ENCODE measurements at places on chromosomes 16 and 17.

GRCh38 chr17:4440690-4441686 lies 7.2 kb downstream of the SPNS3 start:
- DNase-seq = no peak

GRCh38 chr17:64145375-64145750 lies 15.4 kb upstream of the ERN1 start:
- no peak for DNase-seq

DNA sequence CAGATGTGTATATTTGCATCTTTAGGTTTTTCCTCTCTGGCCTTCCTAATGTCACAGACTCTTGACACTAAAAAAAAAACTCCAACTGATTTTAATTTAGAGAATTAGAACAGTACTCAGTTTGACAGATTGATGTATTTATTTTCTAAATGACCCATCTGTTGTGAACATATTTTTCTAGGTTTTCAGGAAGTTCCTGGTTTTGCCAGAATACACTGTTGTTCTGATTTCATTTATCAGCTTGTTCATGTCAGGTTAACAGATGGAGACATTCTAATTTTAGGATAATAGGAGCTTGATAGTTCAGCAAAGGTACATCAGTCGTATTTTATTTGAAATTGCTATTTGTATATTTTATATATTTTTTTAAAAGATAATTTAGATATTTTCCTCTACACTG lies 133.4 kb downstream of the TANC2 start:
- no peak for DNase-seq

GRCh38 chr16:55325080-55325447 lies 1.1 kb downstream of the IRX6 start:
- no peak for DNase-seq

DNA sequence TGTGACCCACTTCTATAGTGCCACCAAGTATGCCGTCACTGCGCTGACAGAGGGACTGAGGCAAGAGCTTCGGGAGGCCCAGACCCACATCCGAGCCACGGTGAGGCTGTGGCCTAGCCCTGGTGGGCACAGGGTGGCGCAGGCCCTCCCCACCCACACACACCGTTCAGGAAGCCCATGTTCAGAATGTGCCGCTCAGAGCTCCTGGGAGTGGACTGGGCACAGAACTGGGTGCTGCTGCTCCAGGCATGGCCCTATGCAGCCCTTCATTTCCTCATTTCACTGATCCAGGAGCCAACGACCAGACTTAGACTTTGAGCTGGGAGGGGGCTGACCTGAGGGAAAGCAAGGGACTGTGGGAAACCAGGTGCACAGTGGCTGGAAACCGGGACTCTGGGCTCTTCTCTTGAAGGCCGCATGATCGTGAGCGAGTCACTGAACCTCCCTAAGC lies 2.4 kb upstream of the MRM1 start:
- DNase-seq = no peak

GRCh38 chr16:81885976-81886586 lies 107.0 kb downstream of the PLCG2 start:
- no peak for DNase-seq

- no peak for DNase-seq
These were observed 327.9 kb downstream of the SLC39A11 start for GRCh38 chr17:72764632-72765041.

GRCh38 chr17:68835071-68835470 lies 120.1 kb downstream of the ABCA8 start:
- no peak for DNase-seq

DNA sequence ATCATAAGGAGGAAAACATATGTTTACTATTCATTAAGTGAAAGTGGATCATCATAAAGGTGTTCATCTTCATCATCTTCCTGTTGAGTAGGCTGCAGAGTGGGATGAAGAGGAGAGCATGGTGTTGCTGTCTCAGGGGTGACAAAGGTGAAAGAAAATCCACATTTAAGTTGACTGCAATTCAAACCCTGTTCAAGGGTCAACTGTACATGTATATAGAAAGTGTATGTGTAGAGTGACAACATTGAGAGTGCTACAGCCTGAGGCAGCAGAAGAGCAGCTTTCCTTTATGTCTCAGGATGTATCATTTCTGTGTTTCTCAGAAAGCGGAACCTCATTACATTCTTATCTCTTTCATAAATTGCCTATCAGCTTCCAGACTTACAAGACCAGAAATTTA lies 17.2 kb downstream of the ORC6 start:
- no peak for DNase-seq

DNA sequence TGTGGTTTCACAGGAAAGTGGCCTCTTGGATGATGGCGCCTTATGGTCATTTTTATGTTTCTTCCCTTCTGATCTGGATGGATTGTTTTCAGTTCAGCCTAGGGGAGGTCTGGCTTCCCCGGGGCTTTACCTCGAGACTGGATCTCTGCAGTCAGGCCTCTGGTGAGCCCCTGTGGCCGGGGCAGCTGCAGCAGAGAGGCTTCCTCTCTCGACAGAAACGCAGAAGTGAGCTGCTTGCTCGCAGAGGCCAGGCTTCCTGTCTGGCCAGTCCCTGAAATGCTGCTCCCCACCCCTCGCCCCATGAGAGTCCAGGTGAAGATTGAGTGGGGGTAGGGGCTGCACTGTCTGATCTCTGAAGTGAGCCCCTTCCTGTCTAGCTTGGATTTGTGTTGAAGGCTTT lies 44.0 kb downstream of the PLCG2 start:
- peak; percentile 72 for DNase-seq

DNA sequence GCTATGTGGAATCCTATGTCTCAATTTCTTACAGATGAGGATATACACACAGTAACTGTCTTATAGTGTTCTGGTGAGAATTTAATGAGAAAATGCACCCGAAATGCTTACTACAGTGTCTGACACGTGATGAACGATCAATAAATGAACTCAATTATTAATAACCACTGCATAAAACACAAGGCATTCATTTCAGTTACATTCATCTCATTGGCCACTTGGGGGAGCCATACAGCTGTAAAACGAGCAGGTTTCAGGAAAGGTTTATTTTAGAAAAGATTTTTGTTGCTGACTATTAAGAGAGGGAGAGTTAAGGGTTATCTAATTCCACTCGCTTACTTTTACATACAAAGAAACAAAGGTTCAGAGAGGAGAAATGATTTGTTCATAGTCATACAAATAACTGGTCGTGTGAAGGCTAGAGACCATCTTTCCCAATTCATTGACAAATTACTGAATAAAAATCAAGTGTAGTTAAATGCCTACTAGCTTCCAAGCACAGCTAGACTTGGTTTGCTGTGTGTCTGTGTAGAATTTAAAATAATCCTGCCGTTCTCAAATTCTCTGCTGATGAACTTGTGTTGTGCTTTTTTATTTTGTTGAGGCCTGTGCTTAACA lies 160.1 kb downstream of the MAP2K4 start:
- DNase-seq = no peak

GRCh38 chr17:44069974-44070454 lies 521 bp upstream of the G6PC3 start:
- DNase-seq = peak; percentile 68

GRCh38 chr16:86033016-86033474 lies 134.1 kb downstream of the IRF8 start:
- no peak for DNase-seq

- no peak for DNase-seq
These were observed 4.8 kb upstream of the ABCC12 start for GRCh38 chr16:48160575-48160974.

- no peak for DNase-seq
These were observed 12.8 kb upstream of the PAFAH1B1 start for GRCh38 chr17:2580661-2581060.

GRCh38 chr17:57707892-57708291 lies 37.2 kb downstream of the CCDC182 start:
- DNase-seq = no peak

DNA sequence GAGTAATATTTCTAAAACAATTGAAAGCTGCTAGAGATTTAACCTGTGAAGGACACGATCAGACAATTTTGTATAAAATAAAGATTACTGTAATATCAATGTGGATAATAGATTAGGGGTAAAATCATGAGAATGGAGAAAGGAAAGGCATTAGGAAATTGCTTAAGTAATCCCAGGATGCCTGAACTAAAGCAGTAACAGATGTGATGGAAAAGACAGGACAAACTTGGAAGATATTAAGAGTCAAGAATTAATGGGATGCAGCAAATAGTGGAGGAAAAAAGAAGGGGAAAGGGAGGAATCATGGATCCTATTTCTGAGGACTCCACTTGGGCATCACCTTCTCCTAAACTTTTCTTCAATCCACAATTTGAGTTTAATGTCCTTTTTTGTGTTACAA lies 437.1 kb upstream of the PMFBP1 start:
- DNase-seq = no peak

GRCh38 chr16:81520151-81520470 lies 75.5 kb downstream of the CMIP start:
- DNase-seq = peak; percentile 38

GRCh38 chr17:19294443-19294842 lies 57.3 kb downstream of the EPN2 start:
- DNase-seq = no peak

DNA sequence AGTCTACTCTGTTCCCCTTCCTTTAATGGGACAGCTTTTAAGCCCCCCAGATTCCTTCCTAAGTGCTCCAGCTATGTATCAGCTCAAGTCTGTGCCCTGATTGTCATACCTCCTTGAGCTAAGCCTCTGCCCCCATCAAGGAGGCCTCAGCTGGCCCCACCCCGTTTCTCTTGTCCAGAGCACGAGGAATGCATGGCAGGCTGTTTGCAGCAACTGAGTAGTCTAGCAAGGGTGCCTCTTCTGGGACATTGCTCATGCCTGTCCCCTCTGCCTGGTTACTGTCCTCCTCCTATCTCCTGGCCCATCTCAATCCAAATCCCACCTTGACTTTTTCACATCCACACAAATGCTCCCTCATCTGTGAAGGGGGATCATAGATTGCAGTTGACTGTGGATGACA lies 27.8 kb upstream of the TMEM220 start:
- no peak for DNase-seq

GRCh38 chr17:42543190-42544079 lies 7.4 kb downstream of the NAGLU start:
- no peak for DNase-seq

GRCh38 chr16:16096121-16096857 lies 127.0 kb downstream of the ABCC6 start:
- DNase-seq = no peak

GRCh38 chr17:72025113-72025512 lies 95.7 kb upstream of the SOX9 start:
- DNase-seq = no peak

GRCh38 chr17:143785-144281 lies 6.5 kb downstream of the SCGB1C2 start:
- DNase-seq = no peak

- DNase-seq = no peak
These were observed 569 bp downstream of the PRSS21 start for GRCh38 chr16:2817340-2818271.

DNA sequence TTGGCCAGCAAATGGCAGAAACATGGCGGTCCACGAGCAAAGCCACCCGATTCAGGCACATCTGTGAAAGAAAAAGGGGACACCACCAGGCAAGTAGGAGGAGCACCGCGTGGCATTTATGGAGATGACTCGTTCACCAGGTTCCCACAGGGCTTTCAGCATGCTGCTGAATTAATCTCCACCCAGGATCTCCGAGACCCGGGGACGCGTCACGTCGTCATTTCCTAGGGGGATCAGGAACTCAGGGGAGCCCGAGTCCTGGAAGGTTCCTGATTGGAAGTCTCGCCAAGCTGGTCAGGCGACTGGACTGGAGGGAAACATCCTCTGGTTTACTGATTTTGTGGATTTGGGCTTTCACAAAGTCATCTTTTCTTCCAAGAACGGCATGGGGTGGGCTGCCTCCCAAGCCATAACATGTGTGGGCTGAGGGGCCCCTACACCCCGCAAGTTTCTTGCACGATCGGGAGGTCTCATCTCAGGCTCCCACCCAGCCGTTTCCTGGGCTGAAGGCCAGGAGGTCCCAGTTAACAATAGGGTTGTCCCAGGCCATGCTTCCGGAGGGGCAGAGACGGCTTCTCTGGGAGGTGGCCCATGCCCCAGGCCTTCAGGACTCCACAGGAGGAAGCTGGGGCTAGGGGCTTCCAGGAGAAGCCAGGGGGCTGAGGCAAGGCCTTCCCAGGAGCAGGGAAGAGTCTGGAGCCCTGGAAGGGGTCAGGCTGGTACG lies 645 bp downstream of the DNAH17 start:
- no peak for DNase-seq

- no peak for DNase-seq
These were observed 278.9 kb upstream of the TNRC6C start for GRCh38 chr17:77679589-77679988.

GRCh38 chr17:63525190-63525946 lies 2.2 kb downstream of the KCNH6 start:
- DNase-seq = no peak

GRCh38 chr16:4687946-4688673 lies 5.3 kb upstream of the NUDT16L1 start:
- no peak for DNase-seq

DNA sequence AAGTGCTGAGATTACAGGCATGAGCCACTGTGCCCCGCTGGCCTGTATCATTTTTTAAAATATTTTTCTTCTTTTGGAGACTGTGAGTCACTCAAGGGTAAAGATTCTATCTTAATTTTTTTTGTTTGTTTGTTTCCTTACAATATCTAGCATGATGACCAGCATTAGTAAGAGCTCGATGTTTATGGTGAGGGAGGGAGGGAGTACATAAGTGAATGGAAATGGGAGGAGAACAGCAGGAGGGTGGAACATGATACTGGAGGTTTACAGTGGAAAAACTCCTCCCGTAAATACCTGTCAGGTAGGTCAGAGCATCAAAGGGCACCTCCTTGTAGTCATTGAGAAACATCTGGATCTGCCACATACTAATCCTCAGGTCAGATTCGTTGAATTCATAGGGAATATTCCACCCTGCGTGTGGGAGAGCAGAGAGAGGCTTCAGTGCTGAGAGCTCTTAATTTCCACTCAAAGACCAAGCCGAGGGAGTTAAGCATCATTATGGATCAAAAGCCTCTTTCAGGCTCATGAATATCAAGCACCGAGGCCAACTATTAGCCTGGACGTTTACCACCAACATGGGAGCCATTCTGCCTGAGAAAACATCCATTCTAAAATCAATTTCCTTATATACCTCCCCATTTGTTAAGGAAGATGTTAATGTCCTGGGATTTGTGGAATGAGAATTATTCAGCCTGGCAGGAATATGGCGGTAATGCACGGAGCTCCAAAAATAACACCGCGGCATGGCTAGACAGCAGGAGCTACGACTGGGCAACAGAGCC lies 51.8 kb downstream of the LYRM1 start:
- no peak for DNase-seq

GRCh38 chr16:86120201-86121192 lies 221.5 kb downstream of the IRF8 start:
- no peak for DNase-seq

DNA sequence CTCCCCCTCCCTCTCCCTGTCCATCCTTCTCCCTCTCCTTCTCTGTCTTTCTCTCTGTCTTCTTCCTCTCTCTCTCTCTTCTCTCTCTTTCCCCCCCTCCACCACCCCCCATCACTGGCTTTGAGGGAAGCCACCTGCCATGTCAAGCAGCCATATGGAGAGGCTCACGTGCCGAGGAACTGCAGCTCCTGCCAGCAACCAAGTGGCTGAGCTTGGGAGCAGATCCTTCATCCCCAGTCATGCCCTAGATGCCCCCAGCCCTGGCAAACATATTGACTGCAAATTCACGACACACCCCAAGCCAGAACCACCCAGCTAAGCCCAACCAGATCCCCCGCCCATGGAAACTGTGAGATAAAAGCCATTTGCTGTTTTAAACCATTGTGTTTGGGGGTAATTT lies 40.9 kb upstream of the RBFOX3 start:
- no peak for DNase-seq

GRCh38 chr17:57138956-57139576 lies 54.0 kb downstream of the AKAP1 start:
- no peak for DNase-seq

Data from GF-D8 (cell line).